NCI-H146 (cell line): ENCODE measurements at places on chromosomes 4 and X.

DNA sequence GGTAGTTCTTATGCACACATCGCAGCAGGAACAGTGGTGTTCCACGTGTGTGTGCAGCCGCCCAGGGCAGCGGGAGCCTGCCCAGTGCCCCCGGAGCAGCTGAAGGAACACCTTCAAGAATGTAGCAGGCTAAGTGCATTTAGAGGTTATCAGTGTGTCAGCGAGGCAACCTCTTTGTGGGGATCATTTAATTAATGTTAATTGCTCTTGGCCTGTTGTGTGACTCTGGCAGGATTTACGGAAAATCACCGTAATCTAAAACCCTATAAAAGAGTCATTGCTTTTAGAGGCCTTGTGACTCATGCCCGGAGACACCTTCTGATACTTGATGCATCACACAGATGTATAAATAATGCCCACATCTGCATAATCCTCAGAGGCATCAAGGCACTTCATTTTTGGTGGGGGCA, 47.3 kb upstream of the GATB start:
- peak; percentile 78 for DNase-seq

- no peak for DNase-seq
These were observed 286.4 kb downstream of the PRDM5 start for GRCh38 chr4:120636120-120636630.

GRCh38 chrX:9997524-9997923, 30.4 kb downstream of the CLDN34 start:
- DNase-seq, result no peak

DNA sequence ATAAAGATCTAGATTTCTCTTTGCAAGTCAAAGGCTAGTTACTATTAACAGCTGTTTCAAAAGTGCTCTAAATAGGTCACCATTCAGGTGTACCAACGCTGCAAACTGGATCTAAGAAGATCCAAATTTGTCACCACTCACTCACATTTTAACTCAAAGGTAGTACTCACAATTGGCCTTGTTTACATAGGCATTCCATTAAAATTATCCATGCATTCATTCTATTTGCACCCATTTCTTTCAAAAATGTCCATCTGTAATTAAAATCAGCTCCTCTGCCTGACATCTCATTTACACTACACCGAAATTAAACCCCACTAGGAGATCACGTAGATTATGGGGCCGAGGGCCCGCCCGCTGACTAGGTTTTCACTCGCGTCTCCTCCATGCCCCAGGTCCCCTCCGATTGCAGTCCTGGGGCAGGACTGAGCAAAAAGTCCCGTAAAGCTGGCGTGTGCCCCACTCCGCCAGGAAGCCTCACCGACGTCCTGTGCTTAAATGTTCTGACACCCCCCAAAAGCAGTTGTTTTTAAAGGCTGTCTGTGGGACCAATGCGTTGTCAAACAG, 1.3 kb upstream of the ING2 start:
- DNase-seq, result peak; percentile 73

DNA sequence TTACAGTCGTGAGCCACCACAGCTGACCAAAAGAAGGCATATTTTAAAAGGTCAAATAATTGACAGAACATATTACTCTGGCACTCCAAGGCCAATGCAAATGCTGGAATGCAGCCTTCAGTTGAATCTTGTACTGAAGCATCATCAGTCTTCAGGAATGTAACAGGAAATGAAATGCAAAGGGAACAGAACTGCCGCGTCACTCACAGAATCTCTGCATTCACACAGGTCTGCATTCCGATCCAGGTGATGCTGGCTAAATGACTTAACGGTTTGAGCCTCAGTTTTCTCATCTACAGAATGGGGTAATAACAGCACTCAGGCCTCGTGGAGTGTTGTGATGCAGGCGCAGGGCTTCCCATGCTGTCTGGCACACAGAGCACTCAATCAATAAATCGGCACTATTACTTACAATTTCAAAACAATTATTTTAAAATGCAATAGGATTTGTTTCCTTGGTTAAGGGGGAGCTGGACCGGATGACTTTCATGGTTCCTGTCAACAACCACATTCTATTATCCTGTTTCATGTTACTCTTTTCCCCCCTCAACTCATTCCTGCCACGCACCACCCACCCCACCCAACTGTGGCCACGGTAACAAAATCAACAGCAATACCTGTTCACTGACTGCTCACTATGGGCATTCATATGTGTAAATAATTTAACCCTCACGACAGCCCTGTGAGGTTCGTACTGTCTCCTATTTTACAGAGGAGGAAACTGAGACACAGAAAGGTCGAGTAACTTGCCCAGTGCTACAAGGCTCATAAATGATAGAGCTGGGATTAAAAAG, 32.4 kb downstream of the IGFBP7 start:
- DNase-seq, result no peak

DNA sequence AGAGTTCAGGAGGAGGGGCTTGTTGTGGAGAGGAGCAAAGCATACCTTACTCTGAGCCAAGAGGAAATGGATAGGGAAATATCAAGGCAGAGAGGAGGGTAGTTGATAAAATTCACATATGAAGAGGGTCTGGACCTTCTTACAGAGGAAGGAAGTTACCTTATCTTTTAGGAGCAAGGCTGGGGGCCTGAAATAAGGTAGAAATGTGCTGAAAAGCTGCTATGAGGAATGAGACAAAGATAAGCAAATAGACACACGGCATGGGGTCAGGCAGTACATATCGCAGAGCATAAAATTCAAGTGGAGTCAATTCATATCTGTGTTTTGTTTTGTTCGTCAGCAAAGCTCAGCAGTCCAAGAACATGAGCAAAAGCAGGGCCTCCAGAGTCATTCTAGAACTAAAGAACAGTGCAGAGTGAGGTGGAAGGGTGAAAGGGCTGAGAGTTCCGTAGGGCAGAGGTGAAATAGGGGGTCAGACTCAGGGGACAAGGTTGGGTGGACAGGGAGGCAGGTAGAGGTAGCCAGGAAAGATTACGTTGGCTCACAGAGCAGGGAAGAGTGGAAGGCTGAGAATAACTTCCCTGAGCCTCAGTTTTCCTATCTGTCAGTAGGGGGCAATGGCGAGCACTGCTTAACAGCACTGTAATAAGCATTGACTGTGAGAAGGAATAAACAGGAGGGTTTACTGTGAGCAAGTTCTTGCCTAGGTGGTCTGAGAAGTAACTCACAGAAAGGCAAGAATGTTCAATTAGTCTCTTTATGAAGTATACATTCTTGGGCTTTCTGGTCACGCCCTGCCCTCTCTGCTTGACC, 9.2 kb downstream of the VSIG4 start:
- no peak for DNase-seq

GRCh38 chr4:136281889-136282288, 1250.4 kb downstream of the PCDH18 start:
- DNase-seq, result no peak

DNA sequence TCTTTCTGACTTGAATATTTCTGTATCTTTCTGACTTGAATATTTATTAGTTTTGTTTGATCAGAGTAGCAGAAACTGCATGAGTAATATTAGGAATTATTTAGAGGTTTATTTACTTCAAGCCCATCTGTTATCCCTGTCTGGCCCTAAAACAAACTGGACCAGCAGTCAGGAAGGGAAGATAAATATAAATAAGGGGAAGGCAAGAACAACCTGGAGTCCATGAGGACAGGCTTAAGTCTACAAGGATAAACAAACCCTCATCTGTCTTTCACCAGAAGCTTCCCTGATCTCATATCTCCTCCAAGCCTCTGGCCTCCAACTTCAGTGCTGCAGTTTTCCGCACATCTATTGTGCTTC, 524.9 kb downstream of the CENPC start:
- DNase-seq, result no peak

DNA sequence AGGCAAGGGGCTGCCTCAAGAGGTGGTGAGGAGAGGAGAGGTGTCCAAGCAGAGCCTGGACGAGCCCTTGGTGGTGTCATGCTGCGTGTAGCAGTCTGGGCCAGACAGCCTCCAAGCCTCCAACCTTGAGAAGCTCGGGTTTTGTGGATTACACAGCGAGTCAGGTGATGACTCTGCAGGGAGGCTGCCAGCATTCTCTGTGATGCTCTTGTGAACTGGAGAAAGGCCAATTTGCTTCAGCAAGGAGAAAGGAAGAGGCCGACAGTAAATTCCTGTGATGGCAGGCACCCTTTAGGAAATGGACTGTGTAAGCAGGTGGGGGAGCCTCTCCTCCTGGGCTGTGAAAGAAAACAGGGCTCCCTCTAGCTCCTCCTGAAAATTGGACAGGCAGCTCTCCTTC, 36.0 kb upstream of the CD99L2 start:
- DNase-seq, result no peak

GRCh38 chrX:19725641-19726040, 161.8 kb downstream of the SH3KBP1 start:
- DNase-seq, result no peak

DNA sequence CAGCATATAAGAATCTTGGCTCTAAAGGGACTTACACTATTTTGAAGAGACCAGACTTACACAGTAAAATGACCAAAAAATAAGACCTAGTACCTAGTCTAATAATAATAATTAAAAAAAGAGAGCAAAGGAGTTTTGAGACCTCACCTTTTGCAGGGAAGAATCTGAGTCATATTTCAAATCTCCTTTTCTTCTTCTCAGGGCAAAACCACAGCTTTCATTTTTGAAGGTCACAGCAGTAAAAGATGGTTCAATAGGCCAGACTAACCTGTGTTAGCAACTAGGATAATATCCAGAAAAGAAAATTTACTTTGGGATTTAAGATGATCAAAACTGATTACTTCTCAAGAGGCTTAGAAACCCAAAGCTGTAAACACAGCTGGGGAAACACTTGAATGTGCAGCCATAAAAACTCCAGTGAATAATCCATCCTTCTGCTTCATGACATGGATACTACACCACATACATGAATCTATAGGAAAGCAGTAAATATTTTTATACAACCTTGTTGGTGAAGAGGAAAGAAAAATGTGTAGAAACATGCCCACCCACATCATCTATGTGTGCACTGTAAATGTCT, 25.9 kb upstream of the LNX1 start:
- no peak for DNase-seq

GRCh38 chr4:13267091-13267490, 217.0 kb downstream of the RAB28 start:
- DNase-seq, result no peak

GRCh38 chr4:138832563-138832962, 183.0 kb upstream of the NOCT start:
- DNase-seq, result no peak

DNA sequence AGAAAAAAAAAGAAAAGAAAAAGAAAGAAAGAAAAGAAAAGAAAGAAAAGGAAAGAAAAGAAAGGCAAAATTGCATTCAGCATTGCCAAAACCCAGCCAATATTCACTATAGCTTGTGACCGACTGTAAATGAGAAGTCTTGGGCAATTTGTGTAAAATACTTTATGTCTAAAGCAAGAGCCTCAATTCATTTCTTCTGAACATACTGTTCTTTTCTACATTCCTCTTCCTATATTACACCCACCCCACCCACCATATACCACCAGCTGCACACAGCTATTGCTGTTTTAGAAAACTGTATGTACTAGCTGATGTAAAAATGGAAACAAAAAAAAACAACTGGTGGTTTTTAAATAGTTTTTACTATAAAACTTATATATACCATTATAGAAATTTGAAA, 156.9 kb upstream of the TTC29 start:
- no peak for DNase-seq

DNA sequence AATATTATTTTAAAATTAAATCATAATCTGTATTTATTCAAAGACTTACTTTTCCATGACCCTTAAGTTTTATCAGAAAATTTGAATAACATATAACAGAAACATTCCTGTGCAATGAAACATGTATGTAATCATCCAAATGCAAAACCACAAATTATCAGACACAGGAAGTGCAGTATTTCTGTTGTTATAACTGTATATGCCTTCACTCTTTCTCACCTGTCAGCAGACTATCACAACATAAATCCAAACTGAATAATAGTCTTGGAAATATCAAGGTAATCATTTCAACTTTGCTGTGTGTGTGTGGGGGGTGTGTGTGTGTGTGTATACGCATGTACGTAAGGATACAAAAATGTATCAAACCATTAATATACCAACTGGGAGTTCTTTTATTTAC, 285.9 kb downstream of the SLC7A11 start:
- DNase-seq, result no peak

DNA sequence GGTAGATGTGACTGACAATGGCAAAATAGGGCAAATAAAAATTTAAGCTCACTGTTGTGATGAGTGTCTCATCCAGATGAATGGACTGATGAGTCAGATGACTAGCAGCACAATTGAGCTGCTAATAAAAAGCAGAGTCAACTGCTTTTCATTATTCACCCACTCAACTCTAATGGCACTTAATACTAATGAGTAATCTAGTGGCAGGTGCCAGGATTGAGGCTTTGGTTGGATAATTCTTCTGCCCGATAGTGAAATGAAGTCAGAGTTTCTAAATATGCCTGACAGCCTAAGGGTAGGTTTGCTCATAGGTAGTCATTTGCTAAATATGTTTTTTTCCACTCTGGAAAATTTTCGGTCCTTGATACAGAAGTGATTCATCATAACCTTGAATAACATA, 10.4 kb downstream of the OGT start:
- DNase-seq, result peak; percentile 72

DNA sequence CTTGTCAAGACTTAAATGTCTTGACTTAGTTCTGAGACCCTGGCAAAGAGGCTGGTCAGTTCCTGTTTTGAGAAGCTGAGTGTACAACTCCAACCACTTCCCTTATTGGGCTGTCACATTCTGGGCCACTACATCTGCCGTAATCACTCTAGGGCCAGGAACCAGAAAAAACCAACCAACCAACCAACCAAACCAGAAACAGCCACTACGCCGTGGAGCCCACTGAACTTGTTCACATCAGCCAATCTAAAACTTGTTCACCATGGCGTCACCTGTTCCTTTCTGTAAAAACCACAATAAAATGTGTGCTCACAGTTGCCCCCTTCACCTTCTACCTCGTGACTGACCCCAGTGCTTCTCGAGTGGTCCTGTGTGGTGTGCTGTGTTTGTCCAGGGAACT, 107.3 kb downstream of the JADE1 start:
- no peak for DNase-seq

DNA sequence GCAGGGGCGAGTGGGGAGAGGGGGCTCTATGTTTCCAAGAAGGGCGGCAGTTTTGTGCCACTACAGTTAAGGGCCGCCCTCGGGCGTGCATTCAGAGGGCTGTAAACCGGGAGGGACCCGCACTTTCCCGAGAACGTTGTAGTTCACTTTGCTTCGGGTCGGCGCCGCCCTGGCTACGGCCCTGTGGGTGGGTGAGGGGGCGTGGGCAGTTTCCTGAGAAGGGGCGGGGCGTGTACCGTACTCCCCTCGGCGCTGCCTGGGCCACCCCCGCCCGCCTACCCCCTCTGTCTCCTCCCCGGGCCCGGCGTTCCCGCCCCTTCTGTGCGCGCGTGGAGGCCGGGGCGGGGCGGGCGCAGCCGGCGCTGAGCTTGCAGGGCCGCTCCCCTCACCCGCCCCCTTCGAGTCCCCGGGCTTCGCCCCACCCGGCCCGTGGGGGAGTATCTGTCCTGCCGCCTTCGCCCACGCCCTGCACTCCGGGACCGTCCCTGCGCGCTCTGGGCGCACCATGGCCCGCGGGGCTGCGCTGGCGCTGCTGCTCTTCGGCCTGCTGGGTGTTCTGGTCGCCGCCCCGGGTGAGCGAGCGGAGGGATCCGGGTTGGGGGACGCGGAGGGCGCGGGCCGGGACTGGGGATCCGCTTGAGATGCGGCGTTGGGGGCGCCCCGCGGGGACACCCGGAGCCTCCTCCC, at the start of gene CD99:
Gene CD99 (plus strand): TSS at position 440 of the 687 bp plus-strand sequence. CDS start 66 bp downstream, at position 506.
- DNase-seq, result no peak
